Right kidney (tissue), 9 donors: ENCODE measurements at places on chromosomes 3 and 15.

DNA sequence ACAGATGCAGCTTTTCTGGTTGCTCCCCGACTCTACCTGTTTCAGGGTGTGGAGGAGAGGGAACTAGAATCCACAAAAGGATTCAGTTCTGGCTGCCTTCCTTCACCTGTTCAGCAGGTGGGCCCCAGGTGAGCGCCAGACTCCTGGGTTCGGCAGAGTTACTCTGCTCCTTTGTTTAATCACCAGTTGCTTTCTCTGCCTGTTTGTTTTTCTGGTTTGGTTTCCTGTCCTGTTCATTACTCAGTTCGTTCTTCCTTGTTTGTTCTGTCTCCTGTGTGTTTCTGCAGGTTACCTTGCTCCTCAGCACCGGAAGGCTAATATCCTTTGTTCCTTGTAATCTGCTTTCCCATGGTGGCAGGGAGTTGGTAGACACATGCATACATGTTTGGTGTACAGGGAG lies 508.5 kb upstream of the ATP11B start:
- no peak for DNase-seq

DNA sequence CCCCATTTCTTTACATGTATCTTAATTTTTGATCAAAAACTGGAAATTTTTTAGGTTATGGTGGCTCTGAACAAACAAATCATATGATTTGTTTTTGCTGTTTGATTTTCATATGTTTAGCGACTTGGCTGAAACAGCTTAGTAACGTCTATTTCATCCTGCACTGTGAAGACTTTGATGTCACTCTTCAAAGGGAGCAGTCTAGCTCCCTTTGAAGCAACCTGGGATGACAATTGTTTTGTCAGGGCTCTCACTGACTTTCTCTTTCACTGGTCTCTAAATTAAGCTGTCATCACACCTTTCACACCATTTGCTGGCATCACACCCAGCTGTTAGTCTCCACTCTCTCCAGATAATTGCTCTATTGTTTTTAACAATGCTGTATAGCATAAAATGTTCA lies 896.9 kb downstream of the IGSF11 start:
- DNase-seq = no peak

- no peak for DNase-seq
Observed at GRCh38 chr3:45135959-45136358, 10.2 kb downstream of the CDCP1 start.

- DNase-seq = no peak
Observed at GRCh38 chr15:77733579-77734300, 101.0 kb upstream of the LINGO1 start.

DNA sequence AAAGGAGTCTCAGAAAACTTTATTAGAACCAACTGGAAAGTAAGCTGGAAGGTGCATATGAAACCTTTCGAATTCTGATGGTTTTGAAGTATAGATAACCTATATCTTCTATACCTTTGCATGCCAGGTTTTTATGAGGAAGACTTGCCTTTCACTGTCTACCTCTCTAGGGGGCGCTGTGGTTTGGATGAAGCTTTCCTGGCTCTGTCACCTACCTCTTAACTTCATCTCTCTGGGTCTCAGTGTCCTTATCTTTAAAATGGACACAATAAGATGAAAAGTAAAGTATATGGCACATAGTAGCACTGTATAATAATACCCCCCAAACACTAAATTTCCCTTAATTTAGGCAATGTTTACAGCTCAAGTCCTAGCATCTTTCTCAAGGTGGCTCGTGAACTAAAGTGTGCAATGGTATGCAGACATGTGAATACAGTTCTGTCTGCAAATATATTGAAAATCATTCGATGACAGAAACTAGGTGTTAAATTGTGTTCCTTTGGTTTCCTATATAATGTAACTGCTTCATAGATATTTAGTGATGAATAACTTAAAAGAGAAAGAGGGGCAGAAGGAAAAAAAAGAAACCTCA lies 314.3 kb downstream of the CHST2 start:
- no peak for DNase-seq

GRCh38 chr3:98598492-98598891 lies 5.1 kb upstream of the CPOX start:
- DNase-seq = no peak

DNA sequence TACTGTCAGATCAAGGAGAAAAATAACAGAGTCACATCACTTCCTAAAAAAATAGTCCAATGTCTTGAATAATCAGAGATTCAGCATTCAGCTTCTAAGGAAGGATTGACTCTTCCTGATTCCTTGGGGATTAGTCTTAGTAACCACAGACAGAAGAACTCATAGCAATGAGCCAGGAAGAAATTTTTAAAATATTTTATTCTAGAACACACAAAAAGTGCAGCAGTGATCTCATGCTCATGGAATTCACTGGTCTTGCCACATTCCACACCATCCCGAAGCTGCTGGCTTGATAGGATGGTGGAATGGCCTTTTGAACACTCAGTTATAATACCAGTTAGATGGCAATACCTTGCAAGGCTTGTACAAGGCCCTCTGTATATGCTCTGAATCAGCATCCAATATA lies 43.0 kb upstream of the ABI3BP start:
- DNase-seq = no peak

- no peak for DNase-seq
Observed at GRCh38 chr3:13269711-13270378, 150.3 kb downstream of the NUP210 start.

- no peak for DNase-seq
Observed at GRCh38 chr3:14640157-14640562, 11.4 kb upstream of the CCDC174 start.

DNA sequence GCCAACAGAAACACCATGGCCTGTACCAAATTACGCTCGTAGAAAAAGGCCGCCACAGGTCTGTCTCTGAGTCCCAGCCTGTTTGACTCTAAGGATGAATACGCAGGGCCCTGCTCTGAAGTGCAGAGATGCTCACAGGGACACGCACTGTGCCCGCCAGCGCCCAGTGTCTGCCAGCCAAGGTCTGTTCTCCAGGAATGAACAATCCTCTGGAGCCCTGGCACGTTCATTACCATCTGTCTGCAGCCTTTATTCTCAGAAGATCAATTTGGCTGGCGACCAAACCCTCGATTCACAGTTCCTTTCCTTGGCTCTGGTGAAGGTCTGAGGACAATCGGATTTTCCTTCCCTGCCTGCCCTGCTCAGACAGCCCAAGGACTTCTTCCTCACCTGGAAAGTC lies 66.3 kb downstream of the NIPA2 start:
- DNase-seq = no peak

GRCh38 chr15:40051616-40052415 lies 12.8 kb upstream of the SRP14 start:
- DNase-seq = no peak

- DNase-seq = no peak
Observed at GRCh38 chr3:109831403-109831802, 494.1 kb upstream of the DPPA4 start.

GRCh38 chr3:76826861-76827260 lies 213.0 kb upstream of the ROBO2 start:
- peak; percentile 31 for DNase-seq

DNA sequence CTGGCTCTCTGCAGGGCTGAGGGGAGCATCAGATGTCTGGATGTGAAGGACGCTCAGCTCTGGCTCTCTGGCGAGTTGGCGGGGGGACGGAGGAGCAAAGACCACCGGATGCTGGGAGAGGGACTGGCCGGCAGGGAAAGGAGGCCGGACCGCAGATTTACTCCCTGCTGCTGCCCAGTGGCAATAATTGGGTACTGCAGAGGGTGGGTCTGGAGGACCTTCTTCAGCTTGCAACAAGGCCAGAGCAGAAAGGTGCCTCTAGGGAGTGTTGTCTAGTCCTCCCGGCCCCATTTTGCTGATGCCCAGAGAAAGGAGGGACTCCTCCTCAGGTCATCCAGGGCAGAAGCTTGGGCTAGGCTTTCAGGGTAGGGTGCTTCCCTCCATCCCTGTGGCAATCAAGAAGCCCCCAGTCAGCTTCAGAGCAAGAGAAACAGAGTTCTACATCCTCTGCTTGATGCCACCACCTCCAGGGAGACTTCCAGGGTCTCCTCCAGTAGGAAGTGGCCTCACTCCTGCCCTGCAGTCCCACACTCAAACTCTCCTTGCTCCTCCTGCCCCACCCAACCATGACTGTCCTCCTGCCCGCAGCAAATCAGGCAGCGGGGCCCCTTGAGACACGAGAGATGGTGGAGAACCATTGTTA lies 20.3 kb upstream of the CSPG4 start:
- DNase-seq = peak; percentile 69

- DNase-seq = peak; percentile 31
Observed at GRCh38 chr3:48507256-48508061, 3.5 kb upstream of the SHISA5 start.

GRCh38 chr15:74406992-74407705 lies 26.6 kb downstream of the SEMA7A start:
- DNase-seq = peak; percentile 63

DNA sequence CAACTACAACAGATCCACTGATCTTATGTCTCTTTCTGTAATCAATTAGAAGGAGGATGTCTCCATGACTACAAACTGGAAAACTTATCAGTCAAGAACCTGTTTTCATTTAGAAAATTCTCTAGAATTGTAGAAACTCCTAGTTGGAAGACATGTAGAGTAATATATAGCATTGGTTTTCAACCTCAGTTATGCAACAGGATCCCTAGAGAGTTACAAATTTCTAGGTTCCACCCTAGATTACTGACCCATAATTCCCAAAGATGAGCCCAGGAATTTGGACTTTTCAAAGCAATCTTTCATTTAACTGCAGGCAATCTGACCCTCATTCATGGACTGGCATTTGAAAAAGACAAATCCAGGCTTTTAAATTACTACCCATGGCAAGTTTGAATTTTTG lies 116.9 kb upstream of the RAP2B start:
- DNase-seq = no peak

DNA sequence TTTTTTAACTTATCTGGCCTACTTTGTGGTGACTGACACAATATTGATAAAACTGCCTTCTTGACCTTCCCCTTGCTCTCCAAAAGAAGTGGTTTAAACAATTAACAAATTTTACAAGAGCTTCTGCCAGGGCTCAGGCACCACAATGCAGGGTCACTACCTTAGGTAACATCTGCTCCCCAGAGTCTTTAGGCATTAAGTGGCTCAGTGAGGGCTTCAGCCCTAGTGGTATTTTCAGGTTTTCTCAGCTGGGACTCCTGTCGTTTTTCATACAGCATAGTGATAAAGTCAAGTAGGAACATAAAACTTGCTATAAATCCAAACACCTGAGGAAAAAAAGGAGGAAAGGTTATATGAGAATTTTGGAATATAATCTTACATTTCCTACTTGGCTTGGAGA lies 18.9 kb downstream of the CMTM6 start:
- DNase-seq = no peak

DNA sequence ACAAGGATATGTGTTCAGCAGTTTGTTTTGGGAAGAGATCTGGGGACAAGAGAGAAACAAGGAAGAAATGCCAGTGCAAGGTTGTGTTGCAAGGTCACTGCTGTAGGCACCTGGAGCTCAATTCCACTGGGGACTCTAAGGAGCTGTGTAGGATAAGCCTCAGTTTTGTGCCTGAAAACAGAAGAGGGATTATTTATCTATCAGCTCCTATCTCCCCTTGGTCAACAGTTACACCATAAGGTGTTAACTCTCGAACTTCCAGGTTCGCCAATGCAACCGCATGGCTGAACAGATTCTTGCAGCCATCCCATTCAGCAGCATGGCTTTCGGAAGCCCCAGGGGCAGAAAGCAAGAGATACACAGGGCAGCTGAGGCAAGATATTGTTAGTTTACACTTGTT lies 41.6 kb upstream of the CNOT10 start:
- no peak for DNase-seq

- no peak for DNase-seq
Observed at GRCh38 chr3:98603580-98603979, 10.2 kb upstream of the CPOX start.

DNA sequence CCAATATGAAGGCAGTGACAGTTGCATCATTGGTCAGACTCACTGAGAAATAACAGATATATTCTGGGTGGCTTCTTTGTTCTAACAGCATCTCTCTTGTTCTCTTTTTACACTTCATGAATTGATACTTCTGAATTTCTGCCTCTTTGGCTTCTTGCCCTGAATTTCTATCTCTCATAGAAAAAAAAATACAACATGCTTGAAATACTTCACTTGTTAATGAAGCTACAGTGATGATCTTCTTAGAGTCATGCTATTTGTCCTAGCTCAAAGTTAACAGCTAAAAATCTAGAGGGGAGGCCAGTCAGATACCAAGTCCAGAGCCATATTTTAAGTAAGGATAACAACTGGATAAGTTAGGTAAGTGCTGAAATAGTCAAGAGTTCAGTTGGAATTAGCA lies 597.2 kb upstream of the AGTR1 start:
- no peak for DNase-seq

- no peak for DNase-seq
Observed at GRCh38 chr3:14440531-14441239, 38.3 kb downstream of the SLC6A6 start.

- DNase-seq = no peak
Observed at GRCh38 chr3:102238362-102238761, 196.5 kb upstream of the ZPLD1 start.

DNA sequence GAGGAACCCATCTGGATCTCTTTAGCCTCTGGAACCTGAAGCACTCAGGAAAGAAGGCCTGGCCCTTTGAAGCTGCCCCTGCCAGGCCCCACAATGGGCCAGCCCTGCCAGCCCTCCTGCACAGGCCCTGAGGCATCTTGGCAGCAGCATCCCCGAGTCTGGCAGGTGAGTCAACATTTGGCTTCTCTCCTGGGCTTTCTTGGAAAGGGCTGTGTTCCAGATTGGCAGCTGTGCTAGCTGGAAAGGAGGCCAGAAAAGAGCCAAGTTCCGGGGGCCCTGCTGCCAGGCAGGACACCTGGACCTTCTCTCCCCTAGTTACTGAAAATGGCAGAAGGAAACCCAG lies 187.2 kb downstream of the SHQ1 start:
- DNase-seq = no peak

DNA sequence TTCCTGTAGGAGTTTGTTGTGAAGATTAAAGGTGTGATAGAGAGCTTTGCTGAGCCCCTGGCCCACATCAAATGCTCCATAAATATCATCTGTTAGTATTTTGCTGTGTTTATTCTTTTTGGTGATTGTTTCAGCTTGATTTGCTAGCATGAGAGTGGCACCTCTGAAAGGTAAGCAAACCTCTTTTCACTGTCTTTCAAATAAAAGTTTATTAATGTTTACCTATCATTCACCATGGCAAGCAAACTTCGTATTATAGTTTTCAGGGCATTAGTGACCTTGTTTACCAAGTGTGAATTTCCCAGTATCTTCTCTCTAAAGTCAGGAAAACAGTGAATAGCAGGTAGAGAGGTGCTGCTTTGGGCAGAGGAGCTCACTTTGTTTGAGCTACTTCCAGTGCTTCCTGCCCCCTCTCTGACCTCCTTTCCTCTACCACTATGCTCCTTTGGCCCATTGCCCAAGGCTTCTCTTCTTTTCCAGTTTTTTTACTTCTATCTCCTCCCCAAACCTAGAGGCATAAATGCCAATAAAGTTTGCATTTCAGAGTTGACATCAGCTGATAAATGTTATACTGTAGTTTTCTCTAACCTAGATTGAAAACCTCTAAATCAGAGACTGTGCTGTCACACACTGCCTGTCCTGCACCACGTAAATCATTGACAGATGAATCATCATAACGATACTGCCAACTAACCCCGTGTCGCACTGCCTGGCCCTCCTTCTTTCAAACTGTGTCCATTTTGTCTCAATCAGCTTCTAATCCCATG lies 569.0 kb downstream of the TUSC7 start:
- peak; percentile 3 for DNase-seq
